T-helper 17 cell (primary cell): ENCODE measurements at places on chromosomes 1 and 21. TPM values are rescaled to one million over a fixed set of nuclear protein-coding genes. Genes with fewer than 3 reads are reported as not detected.

PALMD gene
- total RNA-seq, result not detected

BGLAP gene
- total RNA-seq, result 1.1 TPM

PPFIA4 gene
- 1.5 TPM for total RNA-seq

B3GALT2 gene
- 6.0 TPM for total RNA-seq

SLC45A1 gene
- total RNA-seq, result 0.65 TPM

LCE1B gene
- total RNA-seq, result not detected

SPRR2G gene
- total RNA-seq, result not detected

OR13G1 gene
- total RNA-seq, result not detected

RAB7B gene
- 0.18 TPM for total RNA-seq

CADM3 gene
- total RNA-seq, result not detected

FAM43B gene
- not detected for total RNA-seq

KRTAP13-4 gene
- total RNA-seq, result not detected

SOX13 gene
- total RNA-seq, result 6.3 TPM

CD5L gene
- not detected for total RNA-seq

SLAMF7 gene
- 3.1 TPM for total RNA-seq

SMIM1 gene
- 0.75 TPM for total RNA-seq
